CD4-positive, CD25-positive, alpha-beta regulatory T cell (primary cell): ENCODE measurements at places on chromosomes 7 and 10. TPM values are rescaled to one million over a fixed set of nuclear protein-coding genes. Genes with fewer than 3 reads are reported as not detected.

DNA sequence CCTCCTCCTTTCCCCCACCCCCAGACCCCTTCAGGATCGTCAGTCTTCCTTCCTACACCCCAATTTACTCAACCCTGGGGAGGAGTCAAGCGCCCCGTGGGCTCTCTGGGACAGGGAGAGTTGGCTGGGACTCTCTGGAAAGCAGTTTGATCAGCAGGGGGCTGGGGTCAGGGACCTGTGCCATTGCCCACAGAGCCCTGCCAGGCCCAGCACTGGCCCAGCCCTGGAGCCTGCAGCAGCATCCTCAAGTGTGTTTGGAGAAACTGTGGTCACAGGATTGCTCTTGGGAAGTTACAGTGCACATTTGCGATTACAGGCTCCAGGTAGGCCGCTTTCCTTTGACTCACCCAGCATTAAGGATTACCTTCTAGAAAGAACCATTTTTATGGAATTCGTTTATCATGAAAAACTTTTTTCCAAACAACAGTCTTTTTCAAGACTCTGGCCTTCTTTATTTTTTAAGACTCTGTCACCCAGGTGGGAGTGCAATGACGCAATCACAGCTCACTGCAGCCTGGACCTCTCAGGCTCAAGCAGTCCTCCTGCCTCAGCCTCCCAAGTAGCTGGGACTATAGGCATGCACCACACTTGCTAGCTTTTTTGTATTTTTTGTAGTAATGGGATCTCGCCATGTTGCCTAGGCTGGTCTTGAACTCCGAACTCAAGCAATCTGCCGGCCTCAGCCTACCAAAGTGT lies 50.7 kb downstream of the CHST3 start:
- DNase-seq, result no peak
- H3K4me1 ChIP-seq, result no peaks in the 10 kb centered on the region
- H3K4me3 ChIP-seq, result no peak overlapping the region
- no peaks in the 10 kb centered on the region for H3K36me3 ChIP-seq

DNA sequence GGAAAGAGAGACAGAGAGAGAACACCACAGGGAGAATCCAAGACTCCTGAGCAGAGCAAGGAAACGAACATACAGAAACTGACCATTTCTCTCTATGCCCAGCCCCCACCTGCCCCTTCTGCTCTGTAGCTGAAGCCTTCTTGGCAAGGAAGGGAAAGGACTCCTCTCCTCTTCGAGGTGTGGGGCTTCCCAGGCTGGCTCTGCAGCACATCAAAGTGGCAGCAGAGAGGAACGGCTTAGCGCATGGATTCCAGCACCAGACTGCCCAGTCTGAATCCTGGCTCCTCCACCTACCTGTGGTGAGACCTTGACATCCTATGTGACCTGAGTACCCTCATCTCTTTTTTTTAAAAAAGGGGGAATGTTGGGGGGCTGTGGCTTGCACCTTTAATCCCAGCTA lies 69.4 kb downstream of the SH3PXD2A start:
- peaks cover 8% of the 10 kb centered on the region for H3K4me1 ChIP-seq
- H3K27ac ChIP-seq, result no peak overlapping the region
- DNase-seq, result no peak
- no peaks in the 10 kb centered on the region for H3K27me3 ChIP-seq
- H3K36me3 ChIP-seq, result no peaks in the 10 kb centered on the region

GRCh38 chr10:98453729-98454128 lies 7.0 kb upstream of the HPS1 start:
- no peaks in the 10 kb centered on the region for H3K36me3 ChIP-seq
- H3K4me3 ChIP-seq, result no peak overlapping the region
- peaks cover 18% of the 10 kb centered on the region for H3K27me3 ChIP-seq

DNA sequence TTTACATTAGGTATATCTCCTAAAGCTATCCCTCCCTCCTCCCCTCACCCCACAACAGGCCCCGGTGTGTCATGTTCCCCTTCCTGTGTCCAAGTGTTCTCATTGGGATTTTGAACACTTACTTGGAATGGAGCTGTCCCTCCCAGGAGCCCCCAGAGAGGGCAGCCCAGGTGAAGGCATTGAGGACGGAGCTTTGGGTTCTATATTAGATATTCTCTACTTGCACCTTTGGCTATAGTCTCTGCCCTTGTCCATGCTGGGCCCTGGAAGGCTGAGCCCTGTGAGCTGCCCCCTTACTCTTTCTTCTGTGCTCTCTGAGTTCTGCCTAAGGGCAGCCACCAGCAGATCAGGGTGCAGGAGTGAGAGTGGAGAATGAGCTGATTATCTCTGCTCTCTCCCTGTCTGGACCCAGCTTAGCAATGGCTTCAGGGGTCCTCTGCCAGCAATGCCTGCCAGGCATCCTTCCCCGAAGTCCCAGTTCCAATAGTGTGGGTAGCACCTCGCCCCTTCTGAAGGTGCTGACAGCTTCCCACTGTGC lies 11.2 kb downstream of the ADRA2A start:
- no peak overlapping the region for H3K4me3 ChIP-seq
- H3K4me1 ChIP-seq, result no peaks in the 10 kb centered on the region
- H3K36me3 ChIP-seq, result no peaks in the 10 kb centered on the region
- peaks cover 4% of the 10 kb centered on the region for H3K27me3 ChIP-seq
- DNase-seq, result no peak

Gene RADIL
- not detected for polyA plus RNA-seq

Gene NPY4R
- polyA plus RNA-seq, result not detected

Gene FZD8
- not detected for polyA plus RNA-seq
